Fibroblast of gingiva (primary cell): ENCODE measurements at places on chromosomes 3 and 15.

DNA sequence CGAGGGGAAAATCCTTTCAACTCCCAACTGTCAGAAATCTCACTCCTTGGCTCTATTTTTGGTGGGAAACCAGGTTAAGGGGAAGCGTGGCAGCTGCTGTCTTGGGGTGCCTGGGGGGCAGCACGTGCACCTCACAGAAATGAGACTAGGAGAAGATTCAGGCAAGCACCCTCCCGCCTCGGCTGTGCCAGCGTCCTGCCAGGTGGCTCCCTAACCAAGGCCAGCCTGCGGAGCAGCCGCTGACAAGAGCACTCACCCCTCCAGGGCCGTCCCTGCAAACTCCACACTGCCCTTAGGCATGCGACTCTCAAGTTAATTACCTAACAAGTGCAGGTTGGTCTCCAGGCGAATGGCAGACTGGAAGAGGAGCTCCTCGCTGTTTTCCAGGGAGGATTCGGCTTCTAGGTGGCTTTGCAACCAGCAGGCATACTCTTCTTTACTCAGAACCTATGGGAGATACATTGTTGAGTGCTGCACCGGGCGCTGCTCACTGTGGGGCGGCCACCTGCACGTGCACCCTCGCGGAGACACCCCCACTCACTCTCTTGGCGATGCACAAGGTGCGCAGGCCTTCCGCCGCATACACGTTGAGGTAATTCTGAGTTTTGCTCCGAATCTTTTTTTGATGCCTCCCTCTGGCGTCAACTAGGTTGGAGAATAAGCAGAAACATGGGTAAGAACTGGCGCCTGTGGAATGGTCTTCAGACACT is 155.3 kb downstream of the ATP10A start:
- DNase-seq, result no peak

GRCh38 chr3:98812851-98813374 is 49.8 kb downstream of the ST3GAL6 start:
- peak; percentile 62 for DNase-seq

GRCh38 chr3:143991713-143992112 is 20.1 kb downstream of the DIPK2A start:
- DNase-seq, result no peak

DNA sequence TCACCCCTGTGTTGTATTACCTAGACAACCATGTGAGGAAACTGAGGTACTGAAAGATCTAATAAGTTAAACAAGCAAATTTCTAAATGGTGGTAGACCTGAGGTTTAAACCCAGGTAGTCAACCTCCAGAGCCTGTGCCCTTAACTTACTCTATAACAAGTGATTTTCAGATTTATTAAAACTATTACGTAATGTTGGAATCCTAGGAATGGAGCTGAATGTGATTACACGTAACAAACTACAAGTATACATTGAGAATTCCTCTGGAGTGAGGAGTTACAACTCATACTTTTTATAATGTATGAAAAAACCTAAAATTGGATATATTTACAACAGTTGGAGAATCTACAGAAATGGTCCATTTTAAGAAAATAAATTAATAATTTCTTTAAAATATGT is 18.0 kb downstream of the FAM98B start:
- no peak for DNase-seq

- peak; percentile 89 for DNase-seq
These were observed 118.6 kb downstream of the SMAD6 start for GRCh38 chr15:66820481-66821176.

DNA sequence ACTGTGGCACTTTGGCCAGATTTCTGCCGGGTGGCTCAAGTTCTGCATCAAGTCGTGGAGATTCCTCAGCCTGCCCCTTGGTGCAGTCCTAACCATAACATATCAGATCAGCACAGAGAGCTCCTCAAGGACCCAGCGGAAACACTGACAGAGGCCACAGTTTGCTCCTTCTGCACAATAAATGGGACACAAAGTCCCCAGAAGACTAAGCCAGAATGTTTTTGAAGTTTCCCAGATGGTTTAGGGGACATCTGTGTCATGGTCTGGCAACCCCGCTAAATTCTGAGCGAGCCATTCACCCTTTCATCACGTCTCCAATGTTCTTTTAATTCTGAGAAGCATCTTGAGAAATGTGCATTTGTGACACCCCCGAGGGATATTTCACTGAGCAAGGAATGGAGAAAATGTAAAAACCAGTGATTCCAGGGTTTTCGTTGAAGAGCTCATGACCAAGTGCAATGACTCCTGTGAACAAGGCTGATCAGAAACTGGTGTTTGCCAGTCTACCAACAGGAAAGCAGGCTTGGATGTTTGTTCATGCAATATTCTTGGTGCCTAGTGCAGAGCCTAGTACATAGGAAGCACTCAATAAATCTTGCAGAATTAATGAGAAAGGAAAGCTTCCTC is 64.8 kb upstream of the LMCD1 start:
- DNase-seq, result no peak

DNA sequence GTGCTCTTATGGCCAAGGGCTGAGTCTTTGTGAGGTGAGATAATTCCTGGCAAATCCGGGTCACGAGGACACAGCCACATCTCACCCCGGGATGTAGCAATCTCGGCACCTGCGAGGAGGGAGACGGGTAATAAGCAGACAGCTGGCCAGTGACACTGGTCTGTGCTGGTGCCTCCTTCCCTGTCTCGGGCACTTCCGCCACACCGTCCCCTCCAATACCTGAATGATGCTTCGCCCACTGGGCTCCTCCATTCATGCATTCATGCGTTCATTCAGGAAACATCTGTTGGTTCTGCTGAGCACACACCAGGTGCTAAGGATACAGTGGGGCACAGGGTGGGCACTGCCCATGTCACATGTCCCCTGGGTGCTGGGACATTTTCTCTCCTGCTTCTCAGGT is 60.1 kb downstream of the ATP10A start:
- no peak for DNase-seq

DNA sequence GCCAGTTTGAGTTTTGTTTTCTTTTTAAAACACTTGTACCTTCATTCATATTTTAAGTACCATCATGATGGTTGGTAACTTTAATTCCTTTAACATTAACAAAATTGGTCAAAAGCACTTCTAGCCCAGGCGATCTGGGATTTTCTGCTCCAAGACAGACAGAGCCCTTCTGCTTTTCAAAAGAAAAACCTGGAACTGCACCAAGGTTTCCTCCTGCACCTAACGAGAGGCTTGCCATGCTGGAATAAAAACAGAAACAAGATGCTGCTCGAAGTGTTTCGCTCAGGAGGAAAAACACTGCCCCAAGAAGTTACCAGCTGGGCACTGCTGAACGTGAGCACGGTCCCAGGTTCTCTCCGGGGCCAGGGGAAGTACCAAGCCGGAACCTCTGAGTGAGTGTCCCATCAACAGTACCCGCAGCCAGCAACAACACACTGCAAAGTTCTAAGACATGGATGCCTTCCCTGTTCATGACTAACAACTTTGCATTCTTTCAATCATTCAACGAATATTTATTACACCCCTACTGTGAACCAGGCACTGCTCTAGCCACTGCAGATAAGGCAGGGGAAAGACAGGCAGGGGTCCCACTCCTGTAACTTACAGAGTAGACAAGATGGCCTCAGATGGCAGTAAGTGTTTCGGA is 98.8 kb downstream of the XXYLT1 start:
- no peak for DNase-seq

GRCh38 chr3:145055375-145056076 is 1083.9 kb downstream of the DIPK2A start:
- no peak for DNase-seq

DNA sequence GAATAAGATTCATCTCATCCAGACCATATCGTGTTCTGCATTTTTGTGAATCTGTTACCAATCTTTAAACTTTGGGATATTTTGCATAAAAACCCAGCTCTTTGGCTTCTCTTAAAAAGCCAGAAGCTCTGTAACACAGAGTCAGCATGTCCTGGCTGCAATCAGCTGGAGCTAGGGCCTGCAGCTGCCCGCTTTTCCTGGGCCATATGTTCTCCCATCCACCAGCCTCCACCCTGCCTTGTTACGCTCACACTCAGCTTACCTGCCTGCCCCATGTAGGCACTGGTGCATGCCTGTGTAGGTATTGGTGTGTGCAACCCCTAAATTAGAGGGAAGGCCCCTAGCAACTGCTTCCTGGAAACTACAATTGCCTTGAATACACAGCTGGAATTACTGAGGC is 48.2 kb downstream of the CRYGS start:
- no peak for DNase-seq
